ENCODE measurements at places on chromosomes 7 and 10.

- peak; percentile 51 for DNase-seq
Observed at GRCh38 chr7:127253281-127254162, 781 bp upstream of the GRM8 start.

GRCh38 chr7:40418448-40418847 lies 283.6 kb downstream of the SUGCT start:
- DNase-seq: no peak

GRCh38 chr7:103793614-103794013 lies 195.8 kb downstream of the RELN start:
- no peak for DNase-seq

- DNase-seq: no peak
Observed at GRCh38 chr10:79003183-79004100, 65.3 kb upstream of the ZMIZ1 start.

- DNase-seq: peak; percentile 40
Observed at GRCh38 chr10:91540733-91541132, 92.1 kb downstream of the PPP1R3C start.

Measured in fibroblast of skin of scalp (primary cell).